ENCODE measurements at places on chromosomes 13 and 19.

DNA sequence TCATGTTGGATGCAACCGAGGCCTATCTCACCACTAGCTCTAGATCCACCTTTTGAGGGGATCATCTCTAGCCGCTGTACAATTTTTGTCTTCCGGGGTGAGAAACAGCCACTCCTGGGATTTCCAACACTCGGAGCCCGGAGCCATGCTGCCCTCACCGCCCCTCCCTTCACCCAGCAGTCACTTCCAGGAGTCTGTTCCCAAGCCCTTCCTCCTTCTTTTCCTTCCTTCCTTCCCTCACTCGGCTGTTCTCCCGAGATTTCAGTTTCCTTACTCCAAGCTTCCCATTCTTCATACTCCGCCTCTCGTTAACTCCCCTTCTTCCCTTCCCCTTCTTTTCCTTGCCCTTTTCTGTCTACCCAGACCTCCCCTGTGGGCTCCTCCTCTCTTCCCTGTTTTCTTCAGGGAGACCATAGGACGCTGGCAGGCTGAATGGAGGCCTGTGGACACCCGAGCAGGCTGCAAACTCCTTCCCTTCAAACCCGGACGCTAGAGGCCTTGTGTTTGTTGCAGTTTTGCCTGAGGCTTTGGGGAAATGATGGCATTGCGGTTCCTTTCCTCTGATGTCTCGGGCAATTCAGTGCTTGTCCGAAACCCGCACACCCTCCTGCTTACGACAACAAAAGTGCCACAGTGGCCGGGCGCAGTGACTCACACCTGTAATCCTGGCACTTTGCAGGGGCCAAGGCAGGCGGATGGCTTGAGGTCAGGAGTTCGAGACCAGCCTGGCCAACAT lies 96.0 kb downstream of the CAB39L start:
- DNase-seq, result no peak

DNA sequence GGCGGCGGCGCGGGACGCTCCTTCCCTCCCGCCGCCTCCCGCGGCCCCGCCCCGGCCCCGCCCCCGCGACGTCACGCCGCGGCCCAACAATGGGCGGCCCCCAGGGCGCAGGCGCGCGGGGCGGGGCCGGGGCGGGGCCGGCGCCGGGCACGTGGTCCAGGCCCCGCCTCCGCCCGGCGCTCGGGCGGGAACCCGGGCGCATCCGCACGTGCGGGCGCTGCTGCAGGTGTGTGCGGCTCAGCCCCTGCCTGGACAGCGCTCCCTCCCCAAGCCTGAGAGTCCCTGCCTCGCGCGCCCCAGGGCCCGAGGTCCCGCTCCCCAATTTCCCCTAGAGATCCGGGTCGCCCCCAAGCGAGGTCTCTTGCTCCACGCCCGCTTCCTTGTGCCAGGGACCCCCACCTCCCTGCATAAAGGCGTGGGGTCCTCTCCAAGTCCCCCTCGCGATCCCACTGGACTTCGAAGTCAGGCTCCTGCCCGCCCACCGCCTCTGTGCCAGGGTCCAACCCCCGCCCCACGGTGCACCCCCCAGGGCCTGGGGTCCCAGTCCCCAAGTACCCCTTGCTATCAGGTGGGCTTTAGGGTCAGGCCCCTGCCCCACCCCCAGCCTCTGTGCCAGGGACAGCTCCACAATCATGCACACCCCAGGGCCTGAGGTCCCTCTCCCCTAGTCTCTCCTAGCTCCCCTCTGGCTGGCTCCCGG lies at the start of gene MEX3D:
TSS of gene MEX3D (minus strand) at position 6 of the 700 bp plus-strand sequence. CDS start 267 bp downstream, outside the sequence.
- no peak for DNase-seq

DNA sequence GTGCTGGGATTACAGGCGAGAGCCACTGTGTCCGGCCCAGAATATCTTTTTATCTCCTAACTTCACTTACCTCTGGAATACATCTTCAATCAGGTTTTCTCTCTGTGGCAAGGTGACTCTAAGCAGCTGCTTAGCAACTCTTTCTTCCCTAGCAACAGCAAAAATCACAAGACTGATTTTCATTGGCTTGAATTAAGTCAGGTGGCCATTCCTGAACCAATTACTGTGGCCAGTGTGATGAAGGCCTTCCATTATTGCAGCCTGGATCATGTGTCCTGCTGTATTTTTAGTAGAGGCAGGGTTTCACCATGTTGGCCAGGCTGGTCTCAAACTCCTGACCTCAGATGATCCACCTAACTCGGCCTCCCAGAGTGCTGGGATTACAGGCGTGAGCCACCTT lies 9.0 kb upstream of the LTBP4 start:
- DNase-seq, result no peak

- no peak for DNase-seq
These were observed at the start of gene FBXO27 for GRCh38 chr19:39032063-39032918. Gene FBXO27 (minus strand): TSS chr19:39032549. CDS start chr19:39032227, 322 bp downstream.

DNA sequence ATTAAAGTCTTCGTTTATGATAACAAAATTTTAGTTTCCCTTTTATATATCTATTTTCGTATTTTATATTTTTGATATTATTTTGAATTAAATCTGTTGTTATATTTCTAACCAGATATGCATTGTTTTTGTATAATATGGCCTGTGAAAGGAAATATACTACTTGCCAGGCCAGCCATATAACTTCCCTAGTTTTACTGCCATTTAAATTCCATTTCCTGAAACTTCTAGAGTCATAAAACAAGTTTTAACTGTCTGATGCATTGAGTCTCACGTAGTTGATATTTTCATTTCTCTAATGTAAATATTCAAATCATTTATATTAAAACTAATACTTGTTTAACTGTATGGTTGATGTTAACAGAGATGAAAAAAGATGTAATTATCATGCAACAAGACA lies 13.5 kb downstream of the ESD start:
- DNase-seq, result no peak

- DNase-seq, result no peak
These were observed 2.6 kb downstream of the ERICH4 start for GRCh38 chr19:41445575-41445974.

GRCh38 chr19:52473655-52474350 lies 20.4 kb downstream of the ZNF578 start:
- no peak for DNase-seq

GRCh38 chr13:71018995-71019394 lies 848.0 kb downstream of the DACH1 start:
- DNase-seq, result no peak

DNA sequence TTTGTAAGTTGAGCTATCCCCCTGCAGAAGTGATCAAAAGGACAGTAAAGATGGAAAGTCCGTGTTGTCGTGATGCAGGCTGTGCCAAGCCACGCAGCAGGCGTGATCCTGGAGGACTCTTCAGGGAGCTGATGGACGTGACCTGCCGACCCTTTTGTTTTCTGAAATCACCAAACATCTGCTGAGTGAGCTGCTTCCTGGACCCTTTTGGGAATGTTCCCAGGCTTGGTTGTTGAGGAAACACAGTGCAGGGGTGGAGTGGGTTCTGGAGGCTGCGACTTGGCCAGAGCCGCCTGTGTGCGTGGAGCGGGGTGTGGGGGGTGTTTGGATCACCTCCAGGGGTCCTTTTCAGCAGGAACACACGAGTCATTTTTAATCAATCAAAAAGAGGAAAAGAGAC lies 15.4 kb upstream of the CPAMD8 start:
- DNase-seq, result no peak

GRCh38 chr13:24822640-24823039 lies 58.7 kb downstream of the RNF17 start:
- DNase-seq, result no peak

DNA sequence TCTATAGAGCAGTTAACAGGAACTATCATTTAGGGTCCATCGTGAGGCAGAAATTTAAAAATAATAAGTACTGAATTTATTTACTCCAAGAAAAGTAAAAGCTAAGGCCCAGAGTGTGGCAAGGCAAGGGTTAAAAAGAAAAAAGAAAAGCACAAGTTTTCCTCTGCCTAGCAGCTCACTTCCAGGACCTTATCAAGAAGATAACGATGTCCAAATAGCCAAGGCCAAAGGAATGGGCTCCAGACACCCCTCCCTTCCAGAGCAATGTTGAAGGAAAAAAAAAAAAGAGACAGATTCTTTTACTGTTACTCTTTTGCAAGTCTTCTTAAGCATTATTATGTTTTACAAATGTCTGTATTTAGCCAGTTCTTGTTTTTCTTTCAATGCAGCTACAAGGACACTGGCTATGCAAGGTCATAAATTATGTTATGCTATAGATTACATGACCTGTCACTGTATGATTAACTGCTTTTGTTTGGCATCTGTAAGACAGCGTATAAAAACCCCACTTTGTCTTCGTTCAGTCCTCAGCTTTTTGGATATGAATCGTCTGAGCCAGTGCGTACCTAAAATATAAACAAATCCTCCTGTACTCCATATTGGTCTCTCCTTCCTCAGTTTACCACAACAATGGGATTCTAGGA lies 2.9 kb upstream of the ZNF700 start:
- DNase-seq, result no peak

DNA sequence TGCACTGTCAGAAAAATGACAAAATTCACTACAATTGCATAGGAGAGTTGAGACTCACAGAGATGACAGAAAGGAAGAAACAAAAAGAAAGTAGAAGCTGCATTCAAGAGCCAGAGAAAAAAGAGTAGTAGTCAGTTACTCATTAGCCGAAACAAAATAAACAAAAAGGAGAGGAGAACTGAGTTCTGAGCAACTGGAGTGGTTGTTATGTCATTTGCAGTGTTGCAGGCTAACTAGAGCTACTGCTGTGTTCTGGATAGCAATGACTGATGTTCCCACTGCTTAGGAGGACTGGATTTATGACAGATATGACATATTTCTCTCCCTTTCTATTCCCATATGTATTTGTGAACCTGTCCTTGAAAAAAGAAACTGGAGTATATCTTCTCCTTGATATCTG lies 482.6 kb downstream of the RFC3 start:
- DNase-seq, result no peak

- no peak for DNase-seq
These were observed 139.1 kb upstream of the TRPC4 start for GRCh38 chr13:38008636-38009035.

DNA sequence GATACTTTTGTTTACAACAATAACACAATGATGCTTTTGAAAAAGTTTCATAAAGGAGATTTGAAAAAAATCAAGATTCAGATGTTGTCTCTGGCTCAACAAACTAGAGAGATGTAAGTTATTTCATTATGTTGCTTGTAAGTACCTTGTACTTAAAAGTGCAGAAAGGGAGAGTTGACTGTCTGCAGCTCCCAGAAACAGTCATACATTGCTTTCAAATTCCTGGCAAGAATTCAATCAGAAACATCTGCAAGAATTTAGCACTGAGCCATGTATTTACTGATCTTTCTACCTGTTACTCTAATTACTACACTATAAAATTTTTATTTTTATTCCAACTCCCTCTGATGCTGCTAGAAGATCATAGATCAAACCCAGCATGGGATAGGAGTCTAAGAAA lies 1261.3 kb upstream of the SPRY2 start:
- DNase-seq, result no peak

- DNase-seq, result no peak
These were observed 25.7 kb downstream of the TEX29 start for GRCh38 chr13:111346101-111346680.

- DNase-seq, result no peak
These were observed 14.7 kb downstream of the CILP2 start for GRCh38 chr19:19552798-19553197.

DNA sequence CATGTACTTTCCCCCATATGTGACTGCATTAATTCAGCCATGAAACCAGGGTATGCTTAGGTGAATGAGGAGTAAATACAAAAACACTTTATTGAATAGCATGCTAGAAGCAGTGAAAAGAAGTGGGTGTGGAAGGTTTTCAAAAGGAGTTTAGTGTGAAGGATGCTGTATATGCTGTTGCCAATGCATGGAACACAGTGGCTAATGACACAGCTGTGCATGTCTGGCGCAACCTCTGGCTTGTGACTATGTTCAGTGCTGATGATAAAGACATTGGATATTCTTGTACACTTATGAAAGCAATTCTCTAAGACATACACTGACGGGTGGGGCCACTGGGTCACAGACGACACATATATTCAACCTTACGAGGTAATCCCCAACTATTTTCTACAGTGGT lies 55.2 kb downstream of the SOX21 start:
- no peak for DNase-seq

- DNase-seq, result no peak
These were observed 25.1 kb upstream of the KCTD15 start for GRCh38 chr19:33771384-33772101.

GRCh38 chr13:112711528-112712265 lies 21.9 kb downstream of the ATP11A start:
- DNase-seq, result no peak

DNA sequence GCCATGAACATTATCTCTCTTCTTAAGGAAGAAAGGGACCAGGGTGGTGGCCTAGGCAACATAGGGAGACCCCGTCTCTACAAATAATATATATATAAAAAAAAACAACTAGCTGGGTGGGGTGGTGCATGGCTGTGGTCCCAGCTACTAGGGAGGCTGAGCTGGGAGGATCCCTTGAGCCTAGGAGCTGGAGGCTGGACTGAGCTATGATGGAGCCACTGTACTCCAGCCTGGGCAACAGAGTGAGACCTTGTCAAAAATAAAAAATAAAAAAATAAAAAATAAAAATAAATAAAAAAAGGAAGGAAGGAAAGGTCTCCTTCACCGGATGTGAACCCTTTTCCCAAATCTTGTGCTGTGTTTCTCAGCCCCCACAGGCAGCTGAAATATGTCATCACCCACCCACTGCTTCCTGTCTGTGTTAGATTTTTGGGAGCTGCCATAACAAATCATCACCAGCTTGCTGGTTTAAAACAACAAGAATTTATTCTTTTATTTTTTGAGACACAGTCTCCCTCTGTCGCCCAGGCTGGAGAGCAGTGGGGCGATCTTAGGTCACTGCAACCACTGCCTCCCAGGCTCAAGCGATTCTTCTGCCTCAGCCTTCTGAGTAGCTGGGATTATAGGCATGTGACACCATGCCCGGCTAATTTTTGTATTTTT lies 9.5 kb upstream of the TSPAN16 start:
- no peak for DNase-seq

- no peak for DNase-seq
These were observed 83.0 kb upstream of the TM9SF2 start for GRCh38 chr13:99418103-99418842.

DNA sequence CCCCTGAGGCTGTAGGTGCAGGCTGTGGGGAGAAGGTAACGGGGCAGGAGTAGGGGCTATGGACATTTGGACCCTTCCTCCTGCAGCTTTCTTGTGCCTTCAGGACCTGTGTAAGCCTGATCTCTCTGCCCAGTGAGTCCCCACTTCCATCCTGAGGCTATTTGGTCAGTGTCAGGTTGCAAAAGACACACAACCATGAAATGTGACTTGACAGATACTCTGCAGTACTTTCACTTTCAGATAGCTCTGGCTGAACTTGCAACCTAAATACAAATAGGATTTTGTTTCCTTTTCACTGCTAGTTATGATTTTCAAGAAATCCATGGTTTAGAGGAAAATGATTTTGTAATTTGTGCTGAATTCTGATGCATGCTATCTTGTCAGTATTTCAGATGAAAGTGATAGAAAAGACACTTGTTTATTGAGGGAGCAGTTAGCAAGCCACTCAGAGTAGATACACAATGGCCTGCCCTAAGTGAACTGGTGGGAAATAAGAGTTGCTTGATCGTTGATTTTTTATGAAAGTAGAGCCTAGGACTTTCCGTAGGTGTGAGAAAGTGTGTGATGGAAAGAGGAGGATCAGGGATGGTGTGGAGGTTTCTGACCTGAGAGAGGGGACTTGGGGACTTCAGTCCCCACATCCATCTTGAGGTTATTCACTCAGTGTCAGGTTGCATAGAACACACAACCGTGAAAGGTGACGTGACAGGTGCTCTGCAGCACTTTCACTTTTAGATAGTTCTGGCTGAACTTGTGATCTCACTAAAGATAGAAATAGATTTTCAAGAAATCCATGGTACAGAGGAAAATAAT lies 18.1 kb upstream of the EID2 start:
- DNase-seq, result no peak
